ENCODE measurements at places on chromosomes 11 and 22.

DNA sequence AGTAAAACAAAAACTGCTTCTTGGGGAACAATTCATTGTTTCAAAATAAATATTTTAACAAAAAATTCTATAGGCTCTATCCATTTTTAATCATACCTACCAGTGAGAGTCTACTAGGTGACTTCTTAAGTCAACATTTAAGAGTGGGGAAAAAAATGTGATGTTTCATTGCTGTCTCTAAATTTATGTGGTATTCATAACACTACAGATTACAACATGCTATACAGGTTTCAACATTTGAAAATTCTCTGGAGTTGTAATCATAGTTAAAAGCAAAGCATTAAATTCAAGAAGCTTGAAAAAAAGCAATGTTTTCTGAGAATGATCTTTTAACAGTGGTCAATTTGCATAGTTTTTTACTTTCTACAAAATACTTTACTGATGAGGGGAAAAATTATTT lies 18.3 kb downstream of the SBF2 start:
- no peak for DNase-seq

GRCh38 chr11:26827567-26828081 lies 105.8 kb upstream of the SLC5A12 start:
- no peak for DNase-seq

GRCh38 chr11:112509300-112509699 lies 248.6 kb upstream of the PLET1 start:
- DNase-seq = no peak

DNA sequence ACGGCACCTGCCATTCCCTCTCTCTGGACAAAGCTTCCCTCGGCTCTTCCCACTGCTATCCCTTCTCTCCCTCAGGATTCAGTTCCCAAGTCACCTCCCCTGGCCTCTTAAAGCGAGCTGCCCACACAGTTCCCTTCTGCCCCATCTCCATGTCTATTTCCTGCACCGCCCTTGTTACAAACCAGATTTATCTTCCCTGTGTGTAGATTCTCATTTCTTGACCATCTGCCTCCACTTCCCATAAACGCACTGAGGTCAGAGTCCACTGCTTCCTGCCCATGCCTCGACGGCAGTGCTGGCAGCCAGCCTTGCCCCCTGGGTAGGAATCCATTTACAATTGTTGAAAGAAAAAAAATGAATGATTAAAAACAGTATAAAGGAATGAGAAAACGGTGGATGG lies 11.6 kb upstream of the APOBEC3B start:
- DNase-seq = no peak

DNA sequence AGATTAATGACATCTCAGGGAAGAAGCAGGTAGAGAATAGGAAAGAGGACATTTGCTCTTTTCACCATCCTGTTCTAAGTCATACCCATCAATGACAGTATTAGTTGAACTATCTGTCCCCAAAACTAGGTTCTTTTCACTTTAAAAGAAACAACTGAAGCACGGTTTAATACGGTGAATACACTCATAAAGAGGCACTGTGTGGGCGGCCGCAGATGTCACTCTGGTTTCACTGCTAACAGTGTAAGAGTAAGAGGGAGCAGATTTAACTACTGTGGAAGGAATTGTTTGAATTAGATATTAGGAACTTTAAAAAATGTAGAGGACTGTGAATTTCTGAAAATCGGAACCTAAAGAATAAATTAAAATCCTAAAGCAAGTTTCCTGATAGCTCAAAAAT lies 49.5 kb downstream of the VSIG10L2 start:
- DNase-seq = no peak

DNA sequence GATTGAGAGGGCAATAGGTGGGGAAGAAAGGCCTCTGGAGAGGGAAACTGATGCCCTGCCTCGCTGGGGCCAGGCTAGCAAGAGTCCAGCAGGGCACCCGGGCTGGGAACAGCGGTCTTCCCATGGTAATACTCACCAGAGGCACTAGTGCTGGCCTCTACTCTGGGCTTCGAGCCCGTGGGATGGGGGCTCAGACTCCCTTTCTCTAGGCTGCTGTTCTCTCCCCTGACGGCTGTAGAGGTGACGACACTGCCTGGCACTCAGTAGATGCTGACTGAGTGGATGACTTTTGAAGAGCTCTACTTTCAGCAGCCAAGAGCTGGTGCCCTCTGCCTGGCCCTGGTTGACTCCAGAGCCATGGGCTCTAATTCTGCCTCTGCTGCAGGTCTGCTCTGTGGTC lies 818 bp upstream of the C1QTNF4 start:
- no peak for DNase-seq

DNA sequence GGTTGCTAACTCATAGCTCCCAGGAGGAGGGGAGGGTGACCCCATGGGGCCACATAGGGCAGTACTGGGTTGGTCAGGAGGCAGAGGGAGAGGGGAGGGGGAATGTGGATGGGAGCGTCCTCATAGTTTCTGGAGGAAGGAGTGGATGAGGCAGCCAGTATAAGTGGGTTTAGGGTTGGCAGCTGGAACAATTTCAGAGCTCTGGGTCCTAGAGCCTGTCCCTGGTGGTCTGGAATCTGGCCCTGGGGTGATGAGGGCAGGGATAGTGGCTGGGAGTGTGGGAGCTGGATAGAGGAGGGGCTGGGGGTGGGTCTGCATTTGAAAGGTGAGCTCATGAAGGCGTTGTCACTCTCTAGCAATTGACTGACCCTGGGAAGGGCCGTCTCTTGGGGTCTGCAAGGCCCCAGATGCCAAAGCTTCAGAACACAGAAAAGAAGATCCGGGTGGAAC lies 5.3 kb upstream of the MRGPRG start:
- DNase-seq = no peak

DNA sequence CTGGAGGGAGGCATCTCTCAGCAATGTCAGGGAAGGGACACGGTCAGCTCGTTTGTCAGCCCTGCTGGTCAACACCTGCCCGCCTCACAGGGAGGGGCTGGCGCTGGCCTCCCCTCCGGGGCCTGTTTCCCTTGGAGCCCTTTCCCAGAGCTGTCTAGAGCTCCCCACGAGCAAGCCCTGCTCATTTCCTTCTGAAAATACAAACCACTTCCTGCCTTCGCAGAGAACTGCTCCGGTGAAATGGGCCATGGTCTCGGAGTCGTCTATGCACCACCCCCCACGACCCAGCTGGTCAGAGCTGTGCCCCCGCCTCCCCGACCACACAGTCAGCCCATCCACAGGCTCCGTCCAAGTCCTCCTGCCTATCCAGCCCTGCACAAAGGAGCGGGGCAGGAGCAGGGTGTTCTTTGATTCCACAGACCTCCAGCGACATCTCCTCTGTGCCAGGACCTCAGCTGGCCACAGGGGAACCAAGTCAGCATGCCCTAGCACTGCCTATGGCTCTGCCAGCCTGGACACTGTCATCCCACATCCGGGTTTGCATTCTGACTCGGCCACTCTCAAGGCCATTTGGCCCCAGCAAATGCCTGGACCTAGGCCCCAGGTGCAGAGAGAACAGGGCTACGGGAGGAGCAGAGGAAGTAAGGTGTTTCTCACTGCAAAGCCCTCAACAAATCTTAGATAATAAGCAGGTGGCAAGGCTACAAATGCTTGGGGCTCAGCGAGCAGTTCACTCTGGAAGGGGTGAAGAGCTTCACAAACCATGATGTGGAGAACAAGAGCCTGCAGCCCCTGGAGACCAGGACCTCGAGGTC lies 82.1 kb upstream of the WNT11 start:
- no peak for DNase-seq

- DNase-seq = no peak
Observed at GRCh38 chr22:44995105-44995514, 14.7 kb downstream of the PHF21B start.

GRCh38 chr11:10930224-10930971 lies 72.5 kb upstream of the ZBED5 start:
- no peak for DNase-seq

DNA sequence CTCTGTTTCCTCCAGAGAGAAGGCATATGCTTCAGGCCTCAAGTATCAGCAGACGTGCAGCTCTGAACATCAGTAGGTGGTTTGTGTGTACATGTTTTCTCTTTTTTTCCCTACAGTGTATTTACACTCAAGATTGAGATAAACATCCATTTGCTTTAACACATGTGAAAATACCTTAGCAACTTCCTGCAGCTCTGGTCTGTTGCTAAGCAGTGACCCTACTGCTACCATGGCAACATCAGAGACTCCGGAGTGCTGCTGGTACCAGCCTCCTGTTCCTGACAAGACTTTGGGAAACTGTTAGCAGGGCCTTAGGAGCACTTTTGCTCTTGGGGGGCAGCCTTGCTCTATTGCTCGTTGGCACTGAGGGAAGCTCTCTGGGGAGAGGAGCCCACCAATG lies 221.2 kb upstream of the PLET1 start:
- DNase-seq = no peak

DNA sequence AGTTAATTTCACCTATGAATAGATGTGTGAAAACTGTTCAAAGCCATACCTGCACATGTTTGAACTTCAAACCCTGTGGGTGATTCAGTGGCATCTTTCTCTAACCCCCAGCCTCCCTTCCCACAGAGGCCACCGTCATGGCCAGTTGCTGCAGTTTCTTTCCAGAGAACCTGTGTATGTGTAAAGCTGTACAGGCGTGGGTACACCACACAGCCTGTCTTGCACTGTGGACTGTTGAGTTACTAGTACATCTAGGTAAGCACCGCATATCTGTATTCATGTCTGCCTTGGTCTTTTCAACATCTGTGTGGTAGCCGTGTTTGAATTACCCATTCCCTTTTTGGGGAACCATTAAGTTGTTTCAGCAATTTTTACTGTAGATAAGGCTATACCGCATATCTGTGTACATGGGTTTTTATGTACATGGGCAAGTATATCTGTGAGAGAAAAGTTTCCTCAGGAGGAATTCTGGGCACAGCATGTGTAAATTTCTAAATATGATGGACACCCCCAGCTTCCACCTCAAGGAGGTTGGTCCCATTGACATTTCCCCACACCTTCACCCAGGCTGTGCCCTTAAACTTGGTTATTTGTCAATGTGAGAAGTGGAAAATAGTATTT lies 13.9 kb downstream of the NEAT1 start:
- no peak for DNase-seq

- no peak for DNase-seq
Observed at GRCh38 chr22:28279888-28280287, 360.8 kb upstream of the PITPNB start.

Measured in right hindlimb (tissue), 1 donor.